A549 treated with RU486 at 1 μM for 4 hours (cell line): ENCODE measurements at places on chromosomes 1 and 21. TPM values are rescaled to one million over a fixed set of nuclear protein-coding genes. Genes with fewer than 3 reads are reported as not detected.

CDC42BPA gene
- total RNA-seq, result 6.4 to 10.8 TPM (median 9.4 TPM) in 5 replicates

LRRC3 gene
- 1.0 to 2.1 TPM (median 1.6 TPM) in 5 replicates for total RNA-seq

UBIAD1 gene
- total RNA-seq, result 13.8 to 16.3 TPM (median 14.6 TPM) in 5 replicates

NECTIN4 gene
- 1.5 to 2.2 TPM (median 1.9 TPM) in 5 replicates for total RNA-seq

CR1L gene
- 0.74 TPM in 1 of 5 replicates, not detected in the others for total RNA-seq

PROK1 gene
- total RNA-seq, result not detected in 5 replicates

NLRP3 gene
- not detected in 5 replicates for total RNA-seq
